ENCODE measurements at places on chromosomes 2 and 18.

- no peak overlapping the region for H3K27ac ChIP-seq
- no peak for DNase-seq
These were observed 34.1 kb downstream of the HDAC4 start for GRCh38 chr2:239366740-239367139.

GRCh38 chr2:199468561-199469513 is 11.1 kb upstream of the SATB2 start:
- DNase-seq: peak; percentile 80
- peak overlapping the region; percentile 16 for H3K4me3 ChIP-seq
- no peak overlapping the region for H3K27ac ChIP-seq
- peaks cover 44% of the 10 kb centered on the region for H3K4me1 ChIP-seq
- H3K36me3 ChIP-seq: no peaks in the 10 kb centered on the region
- H3K27me3 ChIP-seq: peaks cover 100% of the 10 kb centered on the region

DNA sequence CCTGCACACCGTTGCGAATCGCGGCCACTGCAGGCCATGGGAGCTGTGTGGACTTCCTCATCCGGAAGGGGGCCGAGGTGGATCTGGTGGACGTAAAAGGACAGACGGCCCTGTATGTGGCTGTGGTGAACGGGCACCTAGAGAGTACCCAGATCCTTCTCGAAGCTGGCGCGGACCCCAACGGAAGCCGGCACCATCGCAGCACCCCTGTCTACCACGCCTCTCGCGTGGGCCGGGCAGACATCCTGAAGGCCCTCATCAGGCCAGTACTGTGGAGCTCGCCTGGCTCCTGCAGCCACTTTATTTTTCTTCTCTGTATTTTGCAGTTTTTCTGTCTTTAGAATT is 9.0 kb downstream of the ASB1 start:
- no peak for DNase-seq
- H3K4me3 ChIP-seq: no peak overlapping the region
- H3K27ac ChIP-seq: no peak overlapping the region
- peaks cover 29% of the 10 kb centered on the region for H3K36me3 ChIP-seq
- no peaks in the 10 kb centered on the region for H3K27me3 ChIP-seq
- H3K4me1 ChIP-seq: peaks cover 13% of the 10 kb centered on the region

GRCh38 chr2:105774781-105775337 is 30.1 kb downstream of the NCK2 start:
- H3K27ac ChIP-seq: no peak overlapping the region
- no peaks in the 10 kb centered on the region for H3K27me3 ChIP-seq
- peaks cover 51% of the 10 kb centered on the region for H3K4me1 ChIP-seq
